Fibroblast of the aortic adventitia (primary cell): ENCODE measurements at places on chromosomes 13 and 19. TPM values are rescaled to one million over a fixed set of nuclear protein-coding genes. Genes with fewer than 3 reads are reported as not detected.

DNA sequence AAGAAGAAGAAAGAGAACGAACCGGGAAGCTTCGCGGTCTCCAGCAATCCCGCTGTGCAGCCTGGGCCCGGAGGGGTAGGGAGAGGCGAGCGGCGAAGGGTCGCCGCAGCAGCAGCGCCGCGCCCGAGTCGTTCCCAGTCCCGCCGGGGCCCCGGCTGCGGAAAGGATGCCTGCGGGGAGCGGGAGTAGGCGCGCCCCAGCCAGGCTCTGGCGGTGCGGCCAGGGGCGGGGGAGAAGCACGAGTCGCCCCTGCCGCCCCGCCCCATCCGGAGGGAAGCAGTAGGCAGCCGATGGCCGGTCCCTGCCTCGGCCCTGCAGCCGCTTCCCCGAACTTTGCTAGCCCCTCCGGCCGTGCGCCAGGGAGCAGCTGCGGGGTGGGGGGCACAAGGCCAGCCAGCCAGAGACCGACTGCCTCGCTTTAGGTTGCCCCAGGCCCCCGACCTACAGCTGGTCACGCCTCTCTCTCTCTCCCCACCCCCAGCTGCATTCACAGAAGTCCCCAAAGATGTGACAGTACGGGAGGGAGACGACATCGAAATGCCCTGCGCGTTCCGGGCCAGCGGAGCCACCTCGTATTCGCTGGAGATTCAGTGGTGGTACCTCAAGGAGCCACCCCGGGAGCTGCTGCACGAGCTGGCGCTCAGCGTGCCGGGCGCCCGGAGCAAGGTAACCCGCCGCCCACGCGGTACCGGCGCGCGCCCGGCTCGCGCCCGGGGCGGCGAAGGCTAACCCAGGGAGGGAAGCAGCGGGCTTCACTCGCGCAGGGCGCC lies 1.1 kb downstream of the VSTM2B start:
- DNase-seq, result no peak

The TEX29 gene
- not detected in 2 replicates for total RNA-seq

The INAFM1 gene
- total RNA-seq, result 1.6 and 2.3 TPM in 2 replicates

- no peak for DNase-seq
Measured at GRCh38 chr19:32519023-32519422, 62.0 kb upstream of the PDCD5 start.

- no peak for DNase-seq
Measured at GRCh38 chr19:57900311-57900710, 11.5 kb upstream of the ZNF814 start.

GRCh38 chr13:30504081-30504480 lies 38.3 kb upstream of the HMGB1 start:
- peak; percentile 78 for DNase-seq

The SERPINE3 gene
- not detected in 2 replicates for total RNA-seq
